Posterior vena cava (tissue), 2 donors: ENCODE measurements at places on chromosomes 1 and 21.

DNA sequence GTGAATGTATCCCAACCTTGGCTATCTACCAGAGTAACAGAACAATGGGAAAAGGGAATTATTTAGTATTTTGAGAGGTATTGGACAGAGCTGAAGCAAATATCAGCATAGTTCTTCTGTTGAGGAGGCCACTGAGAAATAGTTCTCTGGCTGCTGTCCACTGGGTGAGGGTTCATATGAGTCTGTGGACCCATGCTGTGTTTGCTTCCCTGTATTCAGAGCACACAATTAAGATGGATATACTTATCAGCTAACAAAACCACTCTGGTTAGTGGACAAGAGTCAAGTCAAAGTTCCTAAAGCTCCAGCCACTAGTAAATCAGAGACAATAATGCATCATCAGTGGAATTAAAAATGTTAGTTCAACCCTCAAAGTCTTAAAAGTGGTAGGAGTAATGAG lies 66.1 kb downstream of the RGS18 start:
- no peak for DNase-seq

GRCh38 chr1:172704420-172705210 lies 45.7 kb downstream of the FASLG start:
- DNase-seq, result no peak

DNA sequence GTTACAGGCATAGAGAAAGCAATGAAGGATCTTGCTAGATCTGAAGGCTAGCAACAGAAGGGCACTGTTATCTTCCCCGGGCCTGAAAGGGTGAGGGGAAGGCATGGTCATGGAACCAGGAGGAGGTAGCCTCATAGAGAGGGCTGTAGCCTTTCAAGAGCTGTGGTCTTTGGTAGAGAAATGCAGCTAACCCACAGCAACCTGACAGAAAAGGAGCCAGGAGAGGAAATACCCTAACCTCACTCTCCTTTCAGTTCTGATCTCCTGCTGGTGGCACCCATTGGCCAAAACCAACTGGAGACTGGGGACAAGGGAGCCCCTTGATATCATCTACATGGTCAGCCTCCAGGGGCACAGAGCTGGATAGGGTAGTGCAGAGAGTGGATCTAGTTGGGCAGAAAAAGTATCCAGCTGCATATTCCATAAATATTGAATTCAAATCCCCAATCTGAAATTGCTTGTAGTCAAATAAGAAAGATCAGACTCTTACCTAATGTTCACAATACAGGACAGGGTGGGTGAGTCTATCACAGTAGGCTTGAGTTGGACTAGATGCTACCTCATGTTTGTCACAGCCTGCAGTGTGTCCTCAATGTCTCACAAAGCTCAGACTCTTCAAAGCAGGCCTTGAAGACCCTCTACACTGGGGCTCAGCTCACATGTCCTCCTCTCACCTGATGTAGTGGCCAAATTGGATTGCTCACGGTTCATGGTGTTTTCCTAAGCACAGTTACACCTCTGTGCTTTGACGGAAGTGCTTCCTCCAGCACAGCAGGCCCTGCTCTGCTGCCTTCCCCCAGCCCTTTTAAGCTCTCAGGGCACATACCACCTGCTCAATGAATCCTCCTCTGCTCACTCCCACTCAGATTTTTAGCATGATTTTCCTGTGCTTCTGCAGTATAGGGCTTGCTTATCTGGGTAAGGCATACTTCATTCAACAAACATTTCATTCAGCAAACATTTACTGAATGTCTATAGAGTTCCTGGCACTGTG lies 74.1 kb upstream of the JUN start:
- DNase-seq, result no peak

DNA sequence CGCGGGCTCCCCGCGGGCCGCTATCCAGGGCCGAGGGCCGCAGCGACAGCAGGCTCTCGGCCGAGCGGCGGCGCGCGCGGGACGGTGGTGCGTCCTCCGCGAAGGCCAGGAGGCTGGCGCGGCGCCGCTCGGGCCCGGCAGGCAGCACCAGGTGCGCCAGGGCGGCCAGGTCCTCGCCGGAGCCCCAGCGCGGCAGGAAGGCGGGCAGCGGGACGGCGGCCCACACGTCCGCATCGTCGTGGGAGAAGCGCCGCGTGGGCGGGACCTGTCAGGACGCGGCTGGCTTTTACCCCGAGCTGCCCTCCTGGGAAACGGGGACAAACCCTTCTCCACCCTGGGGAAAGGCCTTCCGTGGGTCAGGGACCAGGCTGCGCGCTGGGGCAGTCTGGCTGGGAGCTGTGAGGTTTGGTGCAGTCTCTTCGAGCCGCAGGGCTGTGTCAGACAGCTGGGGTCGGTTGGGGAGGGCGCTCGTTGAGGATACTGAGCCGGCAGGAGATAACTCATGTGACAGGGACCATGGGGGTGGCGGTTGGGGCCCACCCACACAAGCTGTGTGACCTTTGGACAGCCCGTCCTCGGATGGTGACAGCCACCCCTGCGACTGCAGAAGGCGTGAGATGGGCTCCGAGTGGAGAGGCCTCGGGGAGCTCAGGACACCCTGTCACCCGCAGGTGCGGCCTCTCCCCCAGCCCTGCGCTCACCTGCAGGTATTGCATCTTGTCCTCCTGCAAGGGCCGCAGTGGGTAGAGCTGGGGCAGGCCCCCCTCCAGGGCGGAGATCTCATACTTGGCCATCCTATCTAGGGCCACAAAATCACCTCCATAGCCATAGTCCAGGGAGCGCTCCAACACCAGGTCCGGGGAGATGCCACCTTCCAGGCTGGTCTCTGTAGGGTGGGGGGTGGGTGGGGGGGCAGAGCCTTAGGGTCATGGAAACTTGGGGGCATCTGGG lies 6.0 kb downstream of the HES3 start:
- no peak for DNase-seq

- DNase-seq, result no peak
These were observed 5.6 kb downstream of the MCOLN2 start for GRCh38 chr1:84991097-84991920.

DNA sequence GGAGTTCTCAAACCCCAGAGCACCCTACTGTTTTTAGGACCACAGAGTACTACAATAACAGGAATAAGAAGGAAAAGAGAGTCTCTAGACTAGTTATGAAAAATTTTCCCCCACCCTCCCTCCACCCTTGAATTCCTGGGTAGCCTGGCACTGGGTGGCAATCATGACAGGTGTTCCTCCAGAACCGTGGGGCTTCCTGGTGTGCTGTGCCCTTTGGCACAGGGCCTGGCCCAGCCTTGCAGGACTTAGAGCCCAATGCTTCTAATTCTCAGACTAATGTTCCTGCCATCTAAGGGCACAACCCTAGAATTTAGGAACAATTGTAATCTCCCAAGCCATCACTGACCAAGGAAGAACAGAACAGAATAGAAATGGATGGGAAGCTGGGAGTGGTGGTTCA lies 1.5 kb upstream of the CD160 start:
- no peak for DNase-seq

- DNase-seq, result no peak
These were observed 225.7 kb downstream of the HHAT start for GRCh38 chr1:210554382-210554781.

DNA sequence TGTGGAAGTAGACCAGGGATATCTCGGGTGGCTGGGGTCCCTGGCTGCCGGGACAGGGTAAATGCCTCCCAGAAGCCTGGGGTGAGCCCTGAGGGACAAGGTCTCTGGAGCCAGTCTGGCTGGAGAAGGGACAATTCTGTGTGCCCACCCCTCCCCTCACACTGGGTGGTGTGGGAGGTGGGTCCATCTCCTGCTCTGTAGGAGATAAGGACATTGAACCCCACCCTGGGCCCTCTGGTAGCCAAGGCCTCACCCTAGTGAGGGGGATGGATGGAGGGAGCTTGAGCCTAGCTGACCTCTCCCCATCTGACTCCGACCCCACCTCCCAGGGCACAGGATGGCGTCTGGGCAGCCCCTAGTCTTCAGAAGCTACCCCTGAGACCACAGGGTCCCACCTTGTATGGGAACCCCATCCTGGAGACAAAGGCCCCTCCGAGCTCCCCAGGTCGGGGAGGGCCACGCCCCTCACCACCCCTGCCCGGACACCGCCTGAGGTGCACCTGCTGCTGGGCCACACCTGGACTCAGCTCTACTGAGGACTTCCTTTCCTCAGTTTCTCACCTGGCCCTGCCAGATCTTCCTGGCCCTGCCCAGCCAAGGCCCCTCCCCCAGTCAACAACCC lies 4.3 kb downstream of the AGRN start:
- no peak for DNase-seq

DNA sequence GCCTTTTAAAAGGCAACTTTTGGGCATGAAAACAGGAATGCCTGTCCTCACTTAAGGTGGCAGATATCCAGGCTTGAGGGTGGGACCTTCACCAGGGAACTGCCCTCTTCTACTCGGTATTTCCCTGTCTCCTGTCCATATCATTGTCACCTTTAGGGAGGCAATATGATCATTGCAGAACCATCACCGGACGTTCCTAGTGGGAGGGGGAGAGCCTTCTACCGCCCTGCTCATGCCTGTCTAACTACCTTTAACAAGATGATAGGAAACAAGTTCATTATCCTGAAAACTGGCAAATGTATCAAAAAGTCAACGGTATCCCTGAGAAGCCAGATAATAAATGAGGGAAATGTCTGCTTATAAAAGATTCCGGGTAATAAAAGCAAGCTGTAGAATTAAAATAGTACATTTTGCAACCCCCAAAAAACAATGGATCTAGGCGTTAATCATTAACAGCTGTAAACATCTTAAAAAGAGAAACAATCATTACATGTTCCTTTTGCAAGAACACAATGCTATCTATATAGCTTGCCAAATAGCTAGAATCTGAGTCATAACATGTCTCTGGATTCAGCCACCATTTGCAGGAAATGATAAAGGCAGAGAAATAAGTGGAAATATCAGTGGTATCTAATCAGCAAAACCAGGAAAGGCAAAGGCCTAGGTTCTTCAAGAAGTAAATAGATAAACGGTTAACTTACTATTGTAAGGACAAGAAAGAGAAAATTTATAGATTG lies 852.9 kb upstream of the ADGRL4 start:
- DNase-seq, result no peak

DNA sequence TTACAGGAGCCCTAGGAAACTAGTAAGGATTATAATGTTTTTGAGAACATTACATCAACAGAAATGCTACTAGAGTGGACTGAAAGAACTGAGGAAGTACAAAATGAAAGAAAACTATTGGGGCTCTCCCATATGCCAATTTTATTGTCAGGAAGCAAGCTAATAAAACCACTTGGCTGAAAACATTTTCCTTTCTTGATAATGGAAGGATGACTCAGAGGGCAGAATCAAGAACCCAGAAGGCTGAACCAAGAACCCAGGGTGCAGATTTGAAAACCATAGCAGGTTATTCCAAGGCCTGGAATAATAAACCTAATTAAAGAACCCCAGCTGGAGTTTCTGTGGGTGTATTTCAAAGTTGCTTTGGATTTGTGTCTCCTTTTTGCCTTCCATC lies 70.7 kb downstream of the RPE65 start:
- DNase-seq, result no peak

DNA sequence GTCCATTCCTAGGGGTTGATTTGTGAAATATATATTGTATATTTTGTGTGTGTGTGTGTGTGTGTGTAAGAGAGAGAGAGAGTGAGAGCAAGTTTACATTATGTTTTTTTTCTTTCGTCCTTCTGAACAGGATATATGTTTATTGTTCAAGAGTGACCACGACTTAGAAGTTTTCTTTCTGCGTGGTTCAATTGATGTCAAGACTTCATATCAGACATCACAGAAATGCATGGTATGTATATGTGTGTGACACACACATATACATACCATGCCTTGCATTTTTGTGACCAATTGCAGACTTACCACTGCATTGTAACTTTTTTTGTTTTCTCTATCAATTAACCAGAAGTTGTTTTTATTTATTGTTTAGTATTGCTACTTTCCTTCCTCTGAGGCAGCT lies 2.5 kb downstream of the RASAL2 start:
- DNase-seq, result no peak

GRCh38 chr1:4736254-4736653 lies 81.8 kb downstream of the AJAP1 start:
- no peak for DNase-seq

DNA sequence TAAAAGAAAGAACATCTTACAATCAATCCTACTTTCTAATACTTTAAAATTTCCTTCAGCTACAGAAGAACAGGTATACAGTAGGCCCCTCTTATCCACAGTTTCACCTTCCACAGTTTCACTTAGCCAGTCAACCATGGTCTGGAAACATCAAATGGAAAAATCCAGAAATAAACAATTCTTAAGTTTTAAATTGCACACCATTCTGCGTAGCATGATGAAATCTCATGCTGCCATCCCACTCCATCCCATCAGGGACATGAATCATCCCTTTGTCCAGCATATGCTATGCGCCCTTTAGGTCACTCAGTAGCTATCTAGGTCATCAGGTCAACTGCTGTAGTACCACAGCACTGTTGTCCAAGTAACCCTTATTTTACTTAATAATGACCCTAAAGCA lies 67.7 kb downstream of the HSF2BP start:
- no peak for DNase-seq

DNA sequence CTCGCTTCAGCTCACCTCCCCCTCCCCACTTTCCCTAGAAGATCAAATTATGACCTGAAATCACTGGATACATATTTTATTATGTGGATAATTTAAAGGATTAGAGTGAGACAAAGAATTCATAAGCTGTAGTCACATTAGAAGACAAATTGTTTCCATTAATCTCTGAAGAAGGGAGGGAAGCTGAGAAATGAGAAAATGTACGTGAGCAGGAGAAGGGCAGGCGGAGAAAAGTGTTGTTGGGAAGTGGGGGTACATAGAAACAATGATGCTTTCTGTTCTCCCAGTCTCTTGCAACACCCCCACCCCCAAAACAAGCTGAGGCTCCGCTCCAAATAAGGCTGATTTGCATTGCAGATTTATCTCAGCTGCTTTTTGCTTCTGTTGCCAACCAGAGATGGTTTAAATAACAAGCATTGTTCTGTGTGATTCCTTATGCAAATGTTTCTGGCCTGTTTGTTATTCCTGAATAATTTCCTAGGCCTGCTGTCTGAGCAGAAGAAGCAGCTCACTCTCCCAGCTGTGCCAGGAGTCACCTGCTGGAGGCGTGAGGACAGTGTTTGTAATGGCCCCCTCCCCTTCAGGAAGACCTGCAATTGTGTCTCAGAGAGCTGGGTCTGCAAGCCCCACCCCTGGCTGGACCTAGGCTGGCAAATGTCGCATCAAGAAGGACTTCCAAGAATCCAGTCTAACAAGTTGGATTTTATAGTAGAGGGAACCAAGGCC lies 121.8 kb upstream of the TNR start:
- DNase-seq, result no peak
